MCF 10A (cell line): ENCODE measurements at places on chromosomes 3 and 15. TPM values are rescaled to one million over a fixed set of nuclear protein-coding genes. Genes with fewer than 3 reads are reported as not detected.
A peak's percentile ranks its signal among the peaks of the same experiment; 100 is the strongest.

GRCh38 chr3:55368366-55368765 is 118.7 kb downstream of the WNT5A start:
- H3K4me3 ChIP-seq: no peak overlapping the region
- H3K36me3 ChIP-seq: no peaks in the 10 kb centered on the region
- H3K4me1 ChIP-seq: peaks cover 7% of the 10 kb centered on the region
- DNase-seq: no peak

The ANKUB1 gene
- not detected in 2 replicates for total RNA-seq

The CD200 gene
- 0.44 TPM in 1 of 2 replicates, not detected in the other for total RNA-seq

- DNase-seq: peak; percentile 87
- H3K36me3 ChIP-seq: no peaks in the 10 kb centered on the region
- no peak overlapping the region for H3K4me3 ChIP-seq
- H3K27me3 ChIP-seq: no peaks in the 10 kb centered on the region
These were observed 8.9 kb upstream of the MAP3K13 start for GRCh38 chr3:185353823-185354614.

DNA sequence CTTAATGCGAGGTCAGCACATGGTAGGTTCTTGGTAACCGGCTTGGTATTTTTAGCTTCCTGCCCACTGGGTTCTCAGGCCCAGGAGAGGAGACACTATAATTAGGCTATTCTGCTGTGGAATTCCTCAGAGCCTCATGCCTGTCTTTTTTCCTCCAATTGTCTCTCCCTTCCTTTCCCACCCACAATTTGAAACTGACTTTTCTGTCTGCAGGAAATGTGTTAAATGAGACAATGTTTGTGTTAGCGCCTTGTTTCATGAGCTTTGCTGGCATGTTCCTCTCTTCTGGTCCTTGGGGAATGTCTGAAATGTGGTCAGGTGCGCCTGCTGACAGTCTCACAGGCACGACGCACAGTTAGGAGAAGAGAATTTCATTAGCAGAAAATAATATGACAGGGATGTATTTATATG is 223.6 kb upstream of the CTNNB1 start:
- no peaks in the 10 kb centered on the region for H3K27me3 ChIP-seq
- H3K36me3 ChIP-seq: no peaks in the 10 kb centered on the region
- no peak for DNase-seq
- H3K4me3 ChIP-seq: no peak overlapping the region
- peaks cover 20% of the 10 kb centered on the region for H3K4me1 ChIP-seq
- H3K27ac ChIP-seq: no peak overlapping the region

The NOX5 gene
- 1.4 and 1.8 TPM in 2 replicates for total RNA-seq

- peaks cover 23% of the 10 kb centered on the region for H3K36me3 ChIP-seq
- no peak overlapping the region for H3K27ac ChIP-seq
- no peaks in the 10 kb centered on the region for H3K27me3 ChIP-seq
- no peak for DNase-seq
These were observed 193.1 kb downstream of the ALCAM start for GRCh38 chr3:105559856-105560255.

The KNL1 gene
- 7.9 and 11.4 TPM in 2 replicates for total RNA-seq

DNA sequence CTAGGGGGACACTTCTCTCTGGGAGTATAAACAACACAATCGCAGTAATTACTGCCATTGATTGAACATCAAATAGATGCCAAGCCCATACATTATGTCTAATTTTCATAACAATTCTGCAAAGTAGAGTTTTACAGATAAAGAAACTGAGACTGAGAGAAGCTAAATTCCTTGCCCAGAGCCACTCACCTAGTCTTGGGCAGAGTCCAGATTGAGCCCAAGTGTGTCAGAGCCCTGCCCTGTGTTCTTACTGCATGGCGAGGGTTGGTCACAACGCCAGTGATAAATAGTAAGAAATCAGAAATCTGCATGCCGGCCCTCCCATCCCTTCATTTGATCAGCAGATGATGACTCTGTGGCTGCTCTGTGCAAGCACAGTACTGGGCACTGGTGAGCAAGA is 106.3 kb downstream of the C3orf70 start:
- no peak overlapping the region for H3K4me3 ChIP-seq
- no peaks in the 10 kb centered on the region for H3K27me3 ChIP-seq
- peaks cover 19% of the 10 kb centered on the region for H3K4me1 ChIP-seq

The COL8A1 gene
- 29.1 and 112 TPM in 2 replicates for total RNA-seq

GRCh38 chr15:44801797-44802196 is 65.5 kb downstream of the TRIM69 start:
- H3K27me3 ChIP-seq: no peaks in the 10 kb centered on the region
- H3K4me1 ChIP-seq: peaks cover 10% of the 10 kb centered on the region
- H3K27ac ChIP-seq: no peak overlapping the region
- DNase-seq: no peak

GRCh38 chr15:32718821-32719716 is 1.3 kb downstream of the GREM1 start:
- H3K36me3 ChIP-seq: no peaks in the 10 kb centered on the region
- H3K4me1 ChIP-seq: no peaks in the 10 kb centered on the region
- no peak overlapping the region for H3K4me3 ChIP-seq
- H3K27ac ChIP-seq: no peak overlapping the region
- no peaks in the 10 kb centered on the region for H3K27me3 ChIP-seq
- DNase-seq: no peak

GRCh38 chr3:66138336-66139313 is 82.2 kb upstream of the SLC25A26 start:
- DNase-seq: peak; percentile 77
- peaks cover 15% of the 10 kb centered on the region for H3K27me3 ChIP-seq

- DNase-seq: peak; percentile 10
- no peak overlapping the region for H3K27ac ChIP-seq
- no peak overlapping the region for H3K4me3 ChIP-seq
- H3K27me3 ChIP-seq: no peaks in the 10 kb centered on the region
- peaks cover 10% of the 10 kb centered on the region for H3K4me1 ChIP-seq
These were observed 225.8 kb upstream of the SLCO3A1 start for GRCh38 chr15:91627473-91628278.

- H3K4me3 ChIP-seq: peak overlapping the region; percentile 65
- H3K36me3 ChIP-seq: no peaks in the 10 kb centered on the region
- DNase-seq: peak; percentile 93
These were observed 82.9 kb upstream of the GSK3B start for GRCh38 chr3:120177151-120177550.

The TMEM207 gene
- not detected in 2 replicates for total RNA-seq

The HESX1 gene
- total RNA-seq: 0.66 and 1.3 TPM in 2 replicates

- H3K4me3 ChIP-seq: no peak overlapping the region
- H3K27ac ChIP-seq: no peak overlapping the region
- no peaks in the 10 kb centered on the region for H3K36me3 ChIP-seq
- H3K27me3 ChIP-seq: peaks cover 5% of the 10 kb centered on the region
These were observed 22.6 kb downstream of the RASGRF1 start for GRCh38 chr15:79067969-79068368.

The TEX55 gene
- not detected in 2 replicates for total RNA-seq

The STAG1 gene
- total RNA-seq: 29.2 and 34.3 TPM in 2 replicates

DNA sequence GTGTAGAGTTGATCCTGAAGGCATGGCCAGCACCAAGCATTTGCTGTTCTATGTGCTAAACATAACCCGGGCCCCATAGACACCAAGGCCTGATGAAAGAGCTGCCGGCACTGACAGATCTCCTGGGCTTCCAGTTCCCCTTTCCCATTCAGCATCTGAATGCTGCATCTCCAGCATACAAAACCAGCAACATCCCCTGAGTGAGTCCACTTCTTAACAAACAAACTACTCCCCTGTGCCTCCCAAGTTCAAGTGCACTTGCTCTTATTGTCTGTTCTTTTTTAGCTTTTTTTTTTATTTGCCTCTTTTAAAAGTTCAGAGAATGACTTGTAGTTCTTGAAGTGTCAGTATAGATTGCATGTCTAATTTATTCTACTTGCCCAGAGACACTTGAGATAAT is 156.0 kb downstream of the EDEM1 start:
- DNase-seq: no peak
- no peaks in the 10 kb centered on the region for H3K4me1 ChIP-seq
- H3K27me3 ChIP-seq: no peaks in the 10 kb centered on the region
- H3K27ac ChIP-seq: no peak overlapping the region
- no peak overlapping the region for H3K4me3 ChIP-seq

DNA sequence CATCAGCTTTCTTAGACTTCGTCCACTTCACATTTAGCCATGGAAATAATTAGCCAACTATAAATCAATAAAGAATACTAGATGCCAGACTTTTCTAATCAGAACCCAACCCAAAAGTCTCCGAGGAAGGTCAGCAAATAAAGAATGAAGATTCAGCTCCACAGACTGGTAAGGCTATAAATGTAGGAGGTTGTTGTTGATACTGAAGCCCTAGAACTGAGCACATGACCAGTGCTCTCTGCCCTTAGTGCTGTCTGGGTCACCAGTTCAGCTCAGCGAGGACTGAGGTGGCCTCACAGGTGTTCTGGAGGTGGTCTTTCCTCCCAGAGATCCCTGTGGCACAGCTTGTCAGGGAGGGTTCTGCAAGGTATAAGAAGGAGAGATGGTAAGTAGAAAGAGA is 20.9 kb upstream of the SLC28A2 start:
- no peaks in the 10 kb centered on the region for H3K36me3 ChIP-seq
- H3K4me1 ChIP-seq: no peaks in the 10 kb centered on the region
- no peak overlapping the region for H3K27ac ChIP-seq
- DNase-seq: no peak

DNA sequence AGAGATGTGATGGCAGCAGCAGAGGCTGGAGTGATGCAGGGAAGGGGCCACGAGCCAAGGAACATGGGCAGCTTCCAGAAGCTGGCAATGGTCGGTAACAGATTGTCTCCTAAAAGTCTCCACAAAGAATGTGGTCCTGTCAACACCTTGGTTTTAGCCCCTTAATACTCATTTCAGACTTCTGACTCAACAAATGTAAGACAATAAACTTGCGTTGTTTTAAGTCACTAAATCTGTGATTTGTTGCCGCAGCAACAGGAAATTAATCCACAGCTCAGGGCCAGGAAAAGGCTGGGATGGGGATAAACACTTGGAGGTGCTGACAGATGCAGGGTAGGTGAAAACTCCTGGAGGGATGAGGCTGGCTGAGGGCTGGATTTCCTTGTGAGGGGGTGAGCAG is 69.9 kb downstream of the OXNAD1 start:
- peaks cover 19% of the 10 kb centered on the region for H3K36me3 ChIP-seq
- no peak overlapping the region for H3K4me3 ChIP-seq
- DNase-seq: no peak
- H3K27ac ChIP-seq: no peak overlapping the region
- no peaks in the 10 kb centered on the region for H3K27me3 ChIP-seq
- peaks cover 8% of the 10 kb centered on the region for H3K4me1 ChIP-seq

The C3orf85 gene
- total RNA-seq: not detected in 2 replicates

- H3K27me3 ChIP-seq: no peaks in the 10 kb centered on the region
- H3K4me1 ChIP-seq: no peaks in the 10 kb centered on the region
- no peaks in the 10 kb centered on the region for H3K36me3 ChIP-seq
- no peak for DNase-seq
These were observed 12.9 kb upstream of the SNRK start for GRCh38 chr3:43273416-43273815.

The NIPA2 gene
- total RNA-seq: 50.4 and 51.9 TPM in 2 replicates

The SLC30A4 gene
- total RNA-seq: 3.4 and 3.8 TPM in 2 replicates

DNA sequence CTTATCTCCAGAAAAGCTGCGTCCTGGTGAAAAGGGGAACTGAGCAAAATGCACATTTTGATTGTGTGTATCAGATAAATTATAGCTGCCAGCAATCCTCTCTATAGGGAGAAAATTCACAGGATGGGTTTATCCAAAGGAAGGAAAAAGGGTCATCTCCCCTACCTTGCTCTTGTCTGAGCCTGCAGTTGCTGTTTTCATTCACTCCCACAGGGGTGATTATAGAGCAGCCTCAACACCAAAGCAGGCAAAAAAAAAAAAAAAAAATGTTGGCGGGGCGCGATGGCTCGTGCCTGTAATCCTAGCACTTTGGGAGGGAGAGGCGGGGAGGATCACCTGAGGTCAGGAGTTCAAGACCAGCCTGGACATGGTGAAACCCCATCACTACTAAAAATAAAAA is 333.7 kb downstream of the ROBO2 start:
- peaks cover 14% of the 10 kb centered on the region for H3K4me1 ChIP-seq
- DNase-seq: no peak
- no peaks in the 10 kb centered on the region for H3K27me3 ChIP-seq
